Activated T-cell treated with anti-CD3 and anti-CD28 coated beads for 1 hour (primary cell): ENCODE measurements at places on chromosomes 4 and X.

- no peak for DNase-seq
Measured at GRCh38 chr4:54754394-54754793, 96.6 kb downstream of the KIT start.

GRCh38 chr4:21858971-21859370, 89.6 kb downstream of the KCNIP4 start:
- no peak for DNase-seq

GRCh38 chr4:176587920-176588319, 204.8 kb downstream of the VEGFC start:
- DNase-seq: no peak

DNA sequence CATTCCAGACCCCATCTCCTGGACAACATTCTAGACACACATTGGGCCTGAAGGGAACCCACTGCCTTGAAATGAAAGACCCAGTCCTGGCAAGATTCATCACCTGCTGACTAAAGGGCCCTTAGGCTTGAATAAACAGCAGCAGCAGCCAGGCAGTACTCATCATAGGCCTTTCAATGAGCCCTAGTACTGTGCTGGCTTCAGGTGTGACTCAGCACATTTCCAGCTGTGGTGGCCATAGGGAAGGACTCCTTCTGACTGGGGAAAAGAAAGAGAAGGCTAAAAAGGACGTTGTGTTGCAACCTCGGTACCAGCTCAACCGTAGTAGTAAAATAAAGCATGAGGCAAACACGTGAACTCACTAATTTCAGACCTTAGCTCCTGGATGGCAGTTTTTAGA, 344.0 kb downstream of the ACTRT1 start:
- DNase-seq: no peak

GRCh38 chr4:127410644-127411043, 222.1 kb upstream of the INTU start:
- DNase-seq: no peak

GRCh38 chr4:42412251-42412650, 15.0 kb downstream of the SHISA3 start:
- DNase-seq: no peak

DNA sequence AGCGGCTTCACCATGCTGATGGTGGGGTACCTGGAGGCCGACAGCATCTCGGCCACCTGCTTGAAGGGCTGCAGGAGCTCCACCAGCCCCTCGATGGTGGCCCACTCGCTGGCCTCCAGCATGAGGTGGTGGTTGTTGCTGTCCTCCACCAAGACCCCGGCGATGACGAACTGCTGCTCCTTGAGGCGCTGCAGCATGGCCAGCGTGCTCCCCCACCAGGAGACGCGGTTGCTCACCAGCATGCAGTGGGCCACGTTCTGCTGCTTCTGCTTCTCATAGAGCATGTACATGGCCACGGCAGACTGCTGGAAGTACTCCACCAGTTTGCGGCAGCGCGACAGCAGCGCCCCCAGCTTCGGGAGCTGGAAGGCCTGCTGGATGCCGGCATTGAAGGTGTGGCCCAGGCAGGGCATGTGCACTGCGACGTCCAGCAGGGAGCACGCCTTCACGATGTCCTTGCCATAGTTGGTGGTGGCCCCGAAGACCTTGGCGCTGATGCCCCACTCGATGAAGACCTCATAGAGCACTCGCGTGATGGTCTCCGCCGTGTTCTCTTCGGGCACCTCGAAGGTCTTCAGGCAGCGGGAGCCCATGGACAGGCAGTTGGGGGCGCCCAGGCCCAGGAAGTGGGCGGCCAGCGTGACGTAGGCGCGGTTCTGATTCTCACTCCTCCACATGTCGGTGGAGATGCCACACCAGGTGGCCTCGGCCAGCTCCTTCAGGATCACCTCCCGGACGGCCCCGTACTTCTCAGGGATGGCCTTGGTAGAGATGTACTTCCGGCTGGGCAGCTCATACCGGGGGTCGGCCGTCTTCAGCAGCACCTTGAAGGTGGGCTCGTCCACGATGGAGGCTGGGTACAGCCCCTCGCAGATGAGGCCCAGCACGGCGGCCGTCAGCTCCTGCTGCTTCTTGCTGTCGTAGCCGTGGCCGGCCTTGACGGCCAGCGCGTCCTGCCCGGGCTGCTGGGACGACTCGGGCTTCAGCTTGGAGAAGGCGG, 11.0 kb downstream of the DHRSX start:
- DNase-seq: no peak

- DNase-seq: no peak
Measured at GRCh38 chr4:31592293-31592692, 872.1 kb downstream of the PCDH7 start.

DNA sequence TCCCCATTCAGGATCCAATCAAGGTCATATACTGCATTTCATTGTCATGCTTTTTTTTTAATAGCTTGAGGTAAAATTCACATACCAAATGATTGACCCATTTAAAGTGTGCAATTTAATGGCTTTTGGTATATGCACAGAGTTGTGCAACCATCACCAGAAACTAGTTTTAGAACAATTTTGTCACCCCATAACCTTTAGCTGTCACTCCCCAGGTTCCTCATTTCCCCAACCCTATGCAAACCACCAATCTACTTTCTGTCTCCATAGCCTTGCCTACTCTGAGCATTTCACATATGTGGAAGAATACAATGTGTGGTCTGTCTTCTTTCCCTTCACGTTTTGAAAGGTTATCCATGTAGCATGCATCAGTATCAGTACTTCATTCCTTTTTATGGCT, 1.4 kb upstream of the SMAD1 start:
- no peak for DNase-seq

GRCh38 chr4:39910064-39910463, 67.6 kb downstream of the PDS5A start:
- DNase-seq: no peak

DNA sequence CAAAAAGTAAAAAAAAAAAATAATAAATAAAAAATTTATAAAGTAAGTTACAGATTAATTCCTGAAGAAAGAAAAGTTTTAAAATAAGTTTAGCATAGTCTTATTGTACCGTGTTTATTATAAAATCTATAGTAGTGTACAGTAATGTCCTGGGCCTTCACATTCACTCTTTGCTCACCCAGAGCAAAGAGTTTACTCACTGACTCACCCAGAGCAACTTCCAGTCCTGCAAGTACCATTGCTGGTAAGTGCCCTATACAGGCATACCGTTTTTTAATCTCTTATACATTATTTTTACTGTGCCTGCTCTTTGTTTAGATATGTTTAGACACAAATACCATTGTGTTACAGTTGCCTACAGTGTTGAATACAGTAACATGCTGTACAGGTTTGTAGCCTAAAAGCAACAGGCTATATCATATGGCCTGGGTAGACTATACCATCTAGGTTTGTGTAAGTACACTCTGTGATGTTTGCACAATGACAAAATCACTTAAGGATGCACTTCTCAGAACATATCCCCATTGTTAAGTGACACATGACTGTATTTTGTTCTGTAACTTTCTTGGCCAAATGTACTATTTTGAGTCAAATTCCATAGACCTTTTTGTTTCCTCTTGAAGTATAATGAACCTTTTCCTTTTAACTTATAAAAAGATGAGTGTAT, 199.0 kb upstream of the NUDT6 start:
- DNase-seq: no peak

- DNase-seq: no peak
Measured at GRCh38 chr4:25775166-25775565, 87.6 kb downstream of the SEL1L3 start.

DNA sequence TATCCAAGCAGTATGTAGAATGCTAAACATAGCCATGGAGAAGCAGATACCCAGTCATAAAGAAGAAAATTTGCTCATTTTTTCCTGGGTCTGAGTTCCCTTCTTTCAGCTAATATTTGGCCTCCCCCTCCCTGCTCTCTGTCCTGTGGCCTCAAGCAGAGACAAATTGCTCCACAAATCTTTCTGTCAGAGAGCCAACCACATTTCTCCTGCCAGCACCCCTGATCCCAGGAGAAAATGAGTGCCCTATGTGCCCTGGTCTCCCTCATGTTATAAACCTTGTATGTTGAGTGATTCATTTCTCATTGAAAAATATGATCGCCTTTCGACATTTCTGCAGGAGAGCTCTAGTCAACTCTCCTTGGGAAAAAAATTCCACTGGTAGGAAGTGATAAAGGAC, 82.0 kb downstream of the TMEM156 start:
- DNase-seq: no peak

GRCh38 chrX:122641136-122641535, 542.9 kb upstream of the GRIA3 start:
- no peak for DNase-seq

- DNase-seq: no peak
Measured at GRCh38 chr4:96784336-96784735, 944.4 kb downstream of the PDHA2 start.

DNA sequence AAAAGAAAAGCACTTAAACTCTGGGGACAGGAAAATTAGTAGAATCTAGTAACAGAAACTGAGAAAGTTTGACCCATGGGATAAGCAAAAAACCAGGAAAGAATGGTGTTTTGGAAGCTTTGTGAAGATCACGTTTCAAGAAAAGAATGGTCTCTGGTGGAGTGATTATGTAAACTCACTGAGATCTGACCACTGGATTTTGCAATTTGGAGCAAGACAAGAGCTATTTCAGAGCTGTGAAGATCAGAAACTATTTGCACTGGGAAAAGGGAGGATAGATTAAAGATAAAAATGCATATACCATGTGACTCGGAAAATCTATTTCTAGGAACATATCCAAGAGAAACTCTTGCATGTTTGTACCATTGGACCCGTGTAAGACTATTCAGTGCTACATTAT, 4.3 kb downstream of the TMPRSS11D start:
- no peak for DNase-seq

DNA sequence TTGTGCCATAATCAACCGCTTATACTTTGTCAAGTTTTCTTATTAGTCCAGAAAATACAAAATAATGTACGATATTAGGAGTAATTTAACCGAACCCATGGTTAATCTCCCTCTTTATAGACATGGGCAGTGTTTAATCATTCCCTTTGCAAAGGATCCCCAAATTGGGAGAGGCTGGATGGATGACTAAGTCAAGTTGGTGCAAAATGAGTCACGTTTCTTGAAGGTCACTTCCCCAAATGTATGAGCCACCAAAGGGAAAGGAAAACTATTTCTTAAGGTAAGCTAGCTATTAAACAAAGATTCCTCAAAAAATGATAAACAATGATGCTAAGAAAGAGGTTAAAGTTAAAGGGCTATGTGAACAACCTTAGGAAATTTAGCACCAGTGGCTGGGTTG, 17.5 kb downstream of the MAML3 start:
- no peak for DNase-seq

DNA sequence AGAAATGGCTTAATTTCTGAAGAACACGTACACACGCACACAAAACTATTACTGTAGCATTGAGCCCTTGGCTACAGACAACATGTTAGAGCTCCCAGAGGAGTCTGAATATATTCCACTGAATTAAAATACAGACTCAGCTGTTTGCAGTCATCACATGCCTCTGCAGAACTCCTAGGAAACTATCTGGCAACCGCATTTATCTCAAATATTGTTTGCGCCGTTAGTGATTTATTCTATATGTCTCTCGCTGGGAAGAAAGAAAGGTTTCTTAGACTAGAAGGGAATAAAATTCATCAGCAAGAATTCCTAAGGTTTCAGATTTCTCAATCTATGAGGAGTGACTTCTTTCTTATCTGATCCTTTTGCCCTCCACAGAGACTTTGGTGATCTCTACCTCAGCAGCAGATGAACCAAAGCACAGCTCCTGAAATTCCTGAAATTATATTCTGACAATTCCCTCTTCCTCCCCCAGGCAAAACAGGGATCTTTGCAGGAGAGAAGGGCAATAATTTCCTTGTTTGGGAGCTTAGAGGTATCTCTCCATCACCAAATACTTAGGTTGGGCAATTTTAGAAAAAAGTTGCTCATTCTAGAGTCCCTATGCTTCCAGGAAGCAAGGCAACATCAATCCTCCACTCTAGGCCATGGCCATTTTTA, 199.2 kb downstream of the APBB2 start:
- no peak for DNase-seq

GRCh38 chr4:181618896-181619295, 624.3 kb upstream of the TENM3 start:
- no peak for DNase-seq

DNA sequence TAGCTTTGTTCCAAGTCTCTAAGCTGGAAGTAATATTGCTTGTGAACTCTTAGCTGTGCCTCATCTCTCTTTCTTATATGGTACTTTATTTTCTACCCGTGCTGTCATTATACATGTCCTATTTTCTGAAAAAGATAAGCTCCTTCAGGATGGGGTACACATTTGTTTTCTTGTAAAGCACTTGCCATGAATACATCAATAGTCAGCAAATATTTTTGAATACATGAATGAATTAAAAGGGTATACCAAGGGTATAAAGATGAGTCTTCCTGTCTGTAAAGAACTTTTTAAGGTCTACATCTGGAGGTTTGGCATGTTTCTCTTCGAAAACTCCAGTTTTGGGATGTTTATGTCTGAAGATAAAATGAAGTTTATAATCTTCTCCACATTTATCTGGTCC, 26.7 kb downstream of the SCOC start:
- DNase-seq: no peak

DNA sequence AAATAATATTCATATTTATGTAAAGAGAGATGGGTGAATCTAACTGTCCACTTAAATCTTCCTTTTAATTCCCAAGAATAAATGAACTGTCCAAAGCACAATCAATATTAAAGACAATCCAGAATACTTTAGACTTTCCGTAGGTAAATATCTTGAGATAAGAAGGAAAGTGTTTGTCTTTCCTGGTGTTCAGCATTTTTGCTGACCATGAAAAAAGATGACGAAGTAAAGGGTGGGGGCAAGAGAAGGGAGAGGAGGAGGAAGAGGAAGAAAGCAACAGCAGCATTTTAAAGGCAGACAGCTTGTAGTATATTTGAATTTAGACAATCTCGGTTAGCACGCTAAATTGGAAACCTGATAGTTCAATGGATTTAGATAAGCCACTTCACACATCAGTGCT, 498.2 kb downstream of the KCNIP4 start:
- no peak for DNase-seq

DNA sequence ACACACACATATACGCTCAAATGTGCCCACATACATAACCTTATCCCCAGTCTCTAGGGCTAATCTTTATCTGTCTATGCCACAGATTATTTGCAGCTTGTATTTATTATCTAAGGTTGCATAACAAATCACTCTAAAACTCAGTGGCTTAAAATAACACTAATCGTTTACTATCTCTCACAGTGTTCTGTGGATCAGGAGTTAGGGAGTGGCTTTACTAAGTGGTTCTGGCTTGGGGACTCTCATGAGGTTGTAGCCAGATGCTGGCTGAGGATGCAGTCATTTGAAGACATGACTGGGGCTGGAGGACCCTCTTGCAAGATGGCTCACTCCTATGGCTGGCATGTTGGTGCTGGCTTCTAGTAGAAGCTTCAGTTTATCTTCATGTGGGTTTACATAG, 68.5 kb upstream of the LNX1 start:
- no peak for DNase-seq

GRCh38 chr4:182885738-182886077, 31.5 kb downstream of the DCTD start:
- DNase-seq: no peak

- no peak for DNase-seq
Measured at GRCh38 chrX:37666516-37666915, 19.1 kb upstream of the XK start.

GRCh38 chrX:33252306-33252825, 41.0 kb upstream of the DMD start:
- no peak for DNase-seq

- DNase-seq: no peak
Measured at GRCh38 chrX:134654398-134655012, 3.8 kb downstream of the PLAC1 start.

- DNase-seq: no peak
Measured at GRCh38 chrX:10524578-10524977, 95.8 kb downstream of the MID1 start.

- DNase-seq: no peak
Measured at GRCh38 chrX:69552512-69552911, 48.4 kb downstream of the NALF2 start.

- DNase-seq: no peak
Measured at GRCh38 chr4:108544481-108544880, 75.9 kb upstream of the RPL34 start.
